ENCODE measurements at places on chromosomes 7 and 10.

DNA sequence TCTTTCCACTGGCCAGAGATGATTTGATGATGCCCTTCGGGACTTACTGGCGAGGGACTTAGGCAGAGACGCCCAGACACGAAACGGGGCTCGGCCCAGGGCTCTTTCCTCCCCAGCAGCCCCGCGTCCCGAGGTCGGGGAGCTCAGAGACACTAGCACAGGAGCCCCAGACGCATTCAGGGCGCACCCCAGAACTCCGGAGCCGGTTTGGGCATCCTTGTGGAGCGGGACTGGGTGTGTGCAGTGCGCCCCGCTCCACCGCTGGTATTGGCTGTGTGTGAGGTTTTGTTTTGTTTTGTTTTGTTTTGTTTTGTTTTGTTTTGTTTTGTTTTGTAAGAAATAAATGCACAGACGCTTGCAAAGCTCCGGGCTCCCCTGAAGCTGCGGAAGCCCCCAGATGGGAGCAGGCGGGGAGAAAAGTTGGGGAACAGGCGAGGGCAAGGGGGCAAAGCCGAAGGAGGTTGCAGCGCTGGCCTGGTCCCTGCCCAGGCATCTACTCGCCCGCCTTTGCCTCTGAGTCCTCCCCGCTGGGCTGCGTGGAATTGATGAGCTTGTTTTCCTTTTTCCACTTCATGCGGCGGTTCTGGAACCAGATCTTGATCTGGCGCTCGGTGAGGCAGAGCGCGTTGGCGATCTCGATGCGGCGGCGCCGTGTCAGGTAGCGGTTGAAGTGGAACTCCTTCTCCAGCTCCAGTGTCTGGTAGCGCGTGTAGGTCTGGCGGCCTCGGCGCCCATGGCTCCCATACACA, 1.9 kb upstream of the HOXA5 start:
- no peak for DNase-seq

GRCh38 chr10:70874061-70874460, 14.3 kb downstream of the PCBD1 start:
- DNase-seq = no peak

GRCh38 chr10:77405771-77406241, 231.8 kb downstream of the KCNMA1 start:
- no peak for DNase-seq

DNA sequence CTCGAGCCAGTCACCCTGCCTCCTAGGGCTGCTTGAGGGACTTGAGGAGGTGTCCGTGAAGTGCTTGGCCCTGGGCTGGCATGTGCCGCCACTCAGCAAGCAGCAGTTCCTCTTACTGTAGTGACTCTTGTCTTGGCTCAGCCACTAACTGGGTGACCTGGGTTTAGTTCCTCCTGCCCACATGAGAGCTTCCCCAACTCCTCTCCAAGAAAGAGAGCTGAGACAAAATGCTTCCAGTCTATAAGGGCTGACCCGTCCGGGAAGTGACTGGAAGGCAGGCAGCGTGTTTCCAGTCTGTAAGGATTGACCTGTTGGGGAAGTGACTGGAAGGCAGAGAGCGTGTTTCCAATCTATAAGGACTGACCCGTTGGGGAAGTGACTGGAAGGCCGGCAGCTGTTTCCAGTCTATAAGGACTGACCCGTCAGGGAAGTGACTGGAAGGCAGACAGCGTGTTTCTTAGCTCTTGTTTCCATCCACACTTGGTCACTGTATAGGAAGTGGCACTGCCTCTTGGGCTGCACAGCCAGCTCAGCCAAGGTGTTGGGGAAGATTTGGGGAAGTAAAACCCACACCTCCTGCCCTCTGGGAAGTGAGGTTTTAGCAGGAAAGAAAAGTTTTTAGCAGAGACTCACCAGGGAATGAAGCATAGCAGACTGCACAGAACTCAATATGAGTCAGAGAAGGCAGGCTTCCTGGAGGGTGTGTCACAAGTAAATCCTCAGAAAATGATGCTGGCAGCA, 53.3 kb upstream of the PPIF start:
- DNase-seq = no peak

- no peak for DNase-seq
These were observed 205.6 kb downstream of the AUTS2 start for GRCh38 chr7:69803699-69804516.

GRCh38 chr10:116710076-116710475, 32.3 kb downstream of the HSPA12A start:
- no peak for DNase-seq

GRCh38 chr10:32190890-32191491, 134.8 kb upstream of the KIF5B start:
- no peak for DNase-seq

DNA sequence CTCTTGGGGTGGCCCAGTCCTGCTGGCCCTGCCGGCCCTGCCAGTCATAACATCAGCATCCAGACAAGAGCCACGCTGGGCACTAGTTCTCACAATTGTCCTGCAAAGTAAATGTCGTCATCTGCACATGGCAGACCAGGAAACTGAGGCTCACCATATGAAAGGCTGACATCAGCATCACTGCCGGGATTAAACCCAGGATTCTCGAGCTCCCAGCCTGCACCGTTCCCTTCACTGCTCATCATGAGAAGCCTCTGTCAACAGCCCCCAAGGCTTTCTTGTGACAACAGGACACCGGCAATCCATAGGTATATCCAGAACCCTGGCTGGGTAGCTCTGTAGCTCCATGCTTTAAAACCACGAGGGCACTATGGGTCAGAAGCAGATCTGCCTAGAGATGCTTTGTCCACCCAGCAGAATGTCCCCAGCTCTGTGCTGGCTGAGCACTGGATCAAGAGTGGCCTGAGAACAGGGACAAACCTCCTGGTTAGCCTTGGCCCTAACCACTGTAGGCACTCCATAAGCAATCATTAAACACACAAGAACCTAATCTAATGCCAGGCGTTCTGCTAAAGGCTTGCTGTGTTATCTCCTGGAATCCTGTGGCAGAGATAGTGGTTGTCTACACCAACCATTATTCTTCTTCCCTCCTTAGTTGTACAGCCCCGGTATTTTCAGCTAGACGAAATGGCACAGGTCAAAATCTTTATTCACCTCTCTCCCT, 41.2 kb upstream of the C10orf71 start:
- DNase-seq = no peak

- no peak for DNase-seq
These were observed 432.7 kb upstream of the SEMA3A start for GRCh38 chr7:84627250-84627649.

- DNase-seq = no peak
These were observed 70.5 kb upstream of the AHR start for GRCh38 chr7:17227766-17228490.

- no peak for DNase-seq
These were observed 54.5 kb upstream of the CXCL12 start for GRCh38 chr10:44439239-44439957.

- no peak for DNase-seq
These were observed 94.0 kb downstream of the NPSR1 start for GRCh38 chr7:34751725-34752643.

DNA sequence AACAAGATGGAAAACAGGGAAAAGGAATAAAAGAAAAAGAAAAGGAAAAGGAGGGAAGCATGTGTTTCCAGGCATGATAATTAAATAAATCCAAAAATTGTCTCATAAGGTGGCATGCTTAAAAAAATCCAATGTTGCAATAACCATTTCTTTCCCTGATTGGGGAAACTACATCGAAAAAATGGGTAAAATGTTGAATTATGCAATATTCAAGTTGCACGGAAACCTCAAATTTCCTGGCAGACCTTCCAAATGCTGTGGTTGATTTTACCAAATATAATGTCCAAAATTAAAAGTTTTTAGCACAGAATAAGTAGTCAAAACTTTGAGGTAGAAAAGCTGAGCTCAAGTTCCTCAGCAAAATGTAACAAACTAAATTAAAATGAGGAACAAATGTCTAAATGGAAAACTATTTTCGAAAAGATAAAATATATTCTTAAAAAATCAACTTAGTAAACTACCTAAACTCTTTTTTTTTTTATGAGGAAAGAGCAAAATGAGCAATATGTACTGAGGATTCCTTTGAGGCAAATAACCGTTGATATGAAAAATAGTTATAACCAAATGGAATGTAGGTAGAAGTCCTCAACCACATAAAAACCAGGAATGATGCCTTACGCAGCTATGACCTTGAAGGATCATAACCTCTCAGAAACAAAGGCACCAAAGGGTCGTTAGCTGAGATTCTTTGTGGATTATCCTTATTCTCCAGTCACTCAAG, 52.6 kb downstream of the MACC1 start:
- no peak for DNase-seq

GRCh38 chr7:16851829-16852228, 30.0 kb downstream of the AGR3 start:
- no peak for DNase-seq

- DNase-seq = no peak
These were observed 142.2 kb downstream of the TWIST1 start for GRCh38 chr7:18975276-18975675.

DNA sequence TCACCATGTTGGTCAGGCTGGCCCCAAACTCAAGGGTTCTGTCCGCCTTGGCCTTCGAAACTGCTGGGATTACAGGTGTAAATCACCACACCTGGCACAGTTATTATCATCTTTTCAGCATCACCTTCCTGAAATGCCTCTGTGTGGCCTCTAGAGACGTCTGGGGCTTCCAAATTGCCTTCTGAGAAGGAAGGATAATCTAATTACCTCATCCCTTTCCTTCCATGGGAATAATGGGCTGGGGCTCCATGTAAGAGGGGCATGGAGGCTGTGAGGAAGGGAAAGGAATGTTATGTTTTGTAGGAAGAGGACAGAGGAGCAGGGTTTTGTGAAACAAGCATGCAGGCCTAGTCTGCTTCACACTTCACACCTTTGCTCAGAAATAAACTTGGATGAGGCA, 22.2 kb upstream of the PODXL start:
- DNase-seq = no peak

GRCh38 chr7:39085189-39085588, 107.5 kb downstream of the POU6F2 start:
- DNase-seq = no peak

DNA sequence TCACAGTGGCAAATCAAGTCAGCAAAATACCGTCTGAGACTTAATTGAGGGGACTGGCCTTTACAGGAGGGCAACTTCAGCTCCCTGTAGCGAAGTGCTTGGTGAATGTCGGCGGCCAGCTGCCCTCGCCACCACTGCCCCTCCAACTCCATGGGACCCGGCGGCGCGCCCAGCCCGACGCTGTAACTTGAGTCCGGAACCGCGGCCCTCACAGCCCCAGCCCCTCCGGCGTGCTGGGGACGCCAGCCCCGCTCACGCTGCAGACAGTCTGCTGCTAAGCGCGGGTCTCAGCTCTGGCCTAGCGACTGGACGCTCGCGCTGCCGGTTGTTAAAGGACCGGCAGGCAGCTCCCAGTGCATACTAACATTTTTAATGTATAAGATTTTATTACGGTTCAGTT, 113.4 kb upstream of the NUPR2 start:
- no peak for DNase-seq

GRCh38 chr10:97572214-97572989, at the start of gene ANKRD2:
Gene ANKRD2 (plus strand): TSS chr10:97572779. CDS start chr10:97572789, 10 bp downstream.
- no peak for DNase-seq

- no peak for DNase-seq
These were observed 63.2 kb upstream of the FGFR2 start for GRCh38 chr10:121661451-121661851.

DNA sequence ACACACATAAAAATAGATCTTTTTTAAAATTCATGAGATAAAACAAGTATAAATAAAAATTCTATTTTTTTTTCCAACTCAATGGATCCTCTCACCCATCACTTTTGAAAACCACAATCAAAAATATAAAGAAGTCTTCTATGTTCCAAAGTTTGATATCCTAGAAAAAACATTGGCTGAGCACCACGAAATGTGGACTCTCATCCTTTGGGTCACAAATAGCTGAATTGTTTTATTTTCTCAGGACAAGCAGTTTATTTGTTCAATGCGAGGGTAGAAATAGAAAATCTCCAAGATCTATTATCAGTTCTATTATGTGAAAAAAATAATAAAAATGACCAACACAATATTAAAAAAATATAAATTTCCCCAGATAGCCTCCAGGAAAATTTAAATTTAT, 310.5 kb upstream of the DGKB start:
- DNase-seq = no peak

DNA sequence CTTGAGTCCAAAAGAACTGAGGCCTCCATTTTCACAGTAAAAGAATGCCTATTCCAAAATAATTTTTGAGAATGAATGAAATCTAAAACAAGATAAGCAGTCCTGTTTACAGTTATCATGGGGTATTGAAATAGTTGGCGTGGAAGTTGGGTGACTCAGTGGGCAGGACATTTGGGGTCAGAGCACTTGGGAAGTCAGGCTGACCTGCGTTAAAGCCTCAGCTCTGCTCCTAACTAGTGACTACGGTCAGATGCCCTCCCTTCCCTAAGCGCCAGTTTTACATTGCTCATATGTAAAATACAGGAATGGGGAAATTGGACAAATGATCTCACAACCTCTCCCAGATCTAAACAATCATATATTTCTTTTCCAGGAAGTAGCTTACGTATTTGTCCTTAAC, 2.3 kb upstream of the PAPSS2 start:
- DNase-seq = no peak

DNA sequence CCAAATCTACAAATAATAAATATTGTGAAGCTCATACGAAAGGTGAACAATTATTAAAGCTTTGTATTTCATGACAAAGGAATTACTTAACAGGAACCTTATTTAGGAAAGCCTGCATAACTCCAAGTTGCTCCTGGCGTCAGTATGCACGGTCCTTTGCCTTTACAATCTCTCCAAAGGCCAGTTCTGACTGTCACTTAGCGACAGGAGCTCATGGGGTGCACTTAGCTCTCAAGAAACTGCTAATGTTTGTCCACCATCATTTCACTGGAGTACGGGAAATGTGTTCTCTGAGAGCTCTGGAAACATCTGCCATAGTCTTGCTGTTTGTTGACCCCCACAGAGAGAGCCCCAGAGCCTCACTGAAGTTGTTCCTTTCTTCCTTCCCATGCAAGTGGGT, 781.5 kb upstream of the POM121L12 start:
- DNase-seq = no peak

DNA sequence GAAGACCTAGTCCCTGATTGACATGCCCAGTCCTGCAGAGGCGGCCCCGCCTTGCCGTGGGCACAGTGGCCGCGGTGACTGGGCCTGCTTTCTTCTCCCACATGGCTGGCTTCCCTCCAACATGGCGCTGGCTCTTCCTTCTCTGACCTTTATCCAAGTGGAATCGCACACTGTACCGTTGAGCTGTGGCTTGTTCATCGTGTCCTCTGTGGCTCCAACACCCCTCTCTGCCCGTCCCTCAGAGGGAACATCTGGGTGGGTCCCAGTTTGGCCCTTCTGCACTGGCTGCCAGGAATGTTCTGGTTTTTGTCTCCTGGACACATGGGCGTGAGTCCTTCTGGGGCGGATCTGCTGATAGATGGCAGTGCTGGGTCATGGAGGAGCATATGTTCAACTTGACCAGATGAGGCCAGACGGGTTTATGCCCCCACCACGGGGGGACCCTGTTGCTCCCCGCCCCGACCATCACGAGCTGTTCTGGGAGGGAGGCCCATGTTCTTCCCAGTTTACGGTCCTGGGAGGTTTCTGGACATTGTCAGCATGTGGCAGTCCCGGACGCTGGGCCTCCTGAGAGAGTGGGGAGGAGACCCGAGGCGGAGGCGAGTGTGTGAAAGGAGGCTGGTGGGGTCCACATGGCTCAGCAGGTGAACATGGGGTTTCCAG, 63.5 kb downstream of the LHPP start:
- no peak for DNase-seq
